ENCODE measurements at places on chromosomes 16 and 17.
A peak's percentile ranks its signal among the peaks of the same experiment; 100 is the strongest.

- DNase-seq: no peak
These were observed 89.6 kb downstream of the CDC27 start for GRCh38 chr17:47099451-47099986.

DNA sequence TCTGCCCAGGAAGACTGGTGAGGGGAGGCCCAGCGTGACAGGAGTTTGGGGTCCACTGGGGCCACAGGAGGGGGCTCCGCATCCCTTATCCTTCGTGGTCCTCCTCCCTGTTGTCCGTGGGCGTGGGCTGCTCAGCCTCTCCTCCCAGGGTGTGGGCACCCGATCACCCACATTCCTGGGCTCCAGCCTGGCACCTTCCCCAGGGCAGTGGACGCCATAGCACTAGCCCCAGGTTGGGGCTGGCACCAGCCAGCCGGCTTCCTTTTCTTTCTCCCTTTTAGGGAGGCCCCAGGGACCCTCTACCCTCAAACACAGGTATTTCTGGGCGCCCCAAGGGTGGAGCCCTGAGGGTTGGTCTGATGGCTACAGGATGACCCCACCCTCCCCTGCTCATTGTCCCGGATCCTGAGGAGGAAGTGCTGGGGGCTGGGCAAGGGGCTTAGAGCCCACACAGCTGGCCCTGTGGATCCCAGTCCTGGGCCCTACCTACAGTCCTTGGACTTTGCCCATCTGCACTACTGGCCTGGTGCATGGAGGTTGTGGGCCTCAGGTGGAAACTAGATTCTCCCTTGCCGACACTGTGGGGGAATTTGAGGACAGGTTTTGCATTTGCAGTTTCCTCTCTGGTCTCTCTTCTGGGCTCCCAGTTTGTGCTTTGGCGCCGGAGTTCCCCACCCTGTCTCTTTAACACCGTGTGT lies 1.1 kb downstream of the KIF1C start:
- DNase-seq: no peak

GRCh38 chr17:17958982-17959381 lies 13.2 kb downstream of the TOM1L2 start:
- no peak for DNase-seq

- DNase-seq: no peak
These were observed 84.6 kb downstream of the N4BP1 start for GRCh38 chr16:48525201-48526057.

- DNase-seq: no peak
These were observed 141.1 kb downstream of the MRM1 start for GRCh38 chr17:36742267-36743000.

DNA sequence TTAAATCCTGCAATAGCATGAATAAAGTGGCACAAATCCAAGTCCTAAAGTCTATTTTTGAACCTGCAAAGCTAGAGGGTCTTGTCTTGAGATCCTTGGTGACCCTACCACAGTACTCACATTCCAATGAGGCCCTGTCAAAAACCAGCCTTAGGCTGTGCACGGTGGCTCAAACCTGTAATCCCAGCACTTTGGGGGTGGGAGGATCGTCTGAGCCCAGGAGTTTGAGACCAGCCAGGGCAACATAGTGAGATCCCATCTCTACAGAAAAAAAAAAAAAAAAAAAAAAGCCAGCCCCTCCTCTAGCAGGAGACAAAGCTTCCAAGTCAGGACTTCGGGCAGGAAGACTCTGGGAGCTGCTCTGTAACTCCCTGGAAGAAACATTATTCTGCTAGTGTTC lies 16.3 kb downstream of the CYTH1 start:
- no peak for DNase-seq

- no peak for DNase-seq
These were observed 3.6 kb upstream of the CHMP6 start for GRCh38 chr17:80987941-80988461.

GRCh38 chr16:72814226-72814625 lies 233.7 kb downstream of the ZFHX3 start:
- no peak for DNase-seq

- no peak for DNase-seq
These were observed 18.9 kb downstream of the GNGT2 start for GRCh38 chr17:49191409-49191916.

DNA sequence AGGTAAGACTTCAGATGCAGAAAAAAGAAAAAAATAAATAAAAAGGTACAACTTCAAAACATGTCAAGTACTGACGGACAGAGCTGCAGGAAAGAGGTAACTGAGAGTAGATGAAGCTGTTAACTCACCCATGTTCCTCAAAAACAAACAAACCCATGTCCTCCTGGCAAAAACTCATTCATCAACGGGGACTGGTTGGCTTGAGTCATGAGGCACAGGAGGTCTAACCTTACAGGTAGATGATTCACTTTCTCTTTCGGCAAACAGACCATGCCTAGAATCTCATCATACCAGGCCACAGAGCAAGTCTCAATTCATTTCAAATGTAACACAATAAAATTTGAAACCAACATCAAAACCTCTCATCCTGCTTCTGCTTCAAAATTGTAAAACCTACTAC lies 12.3 kb upstream of the FASN start:
- no peak for DNase-seq

DNA sequence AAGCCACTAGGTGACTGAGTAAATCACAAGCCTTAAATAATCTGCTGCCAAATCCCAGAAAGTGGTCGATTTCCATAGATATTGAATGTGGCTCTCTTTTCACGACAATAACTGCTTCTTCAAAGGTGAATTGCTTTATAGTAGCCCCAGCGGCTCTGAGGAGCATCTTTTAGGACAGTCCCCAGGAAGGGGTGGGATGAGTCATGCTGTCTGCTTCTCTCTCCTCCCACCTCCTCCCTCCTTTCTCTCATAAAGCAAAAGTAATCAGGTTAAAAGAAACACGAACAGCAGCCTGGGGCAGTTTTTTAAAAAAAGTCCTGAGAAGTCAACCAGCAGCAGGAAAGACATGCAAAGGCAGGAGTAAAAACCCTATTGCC lies 1.8 kb downstream of the KIAA0513 start:
- peak; percentile 68 for DNase-seq

DNA sequence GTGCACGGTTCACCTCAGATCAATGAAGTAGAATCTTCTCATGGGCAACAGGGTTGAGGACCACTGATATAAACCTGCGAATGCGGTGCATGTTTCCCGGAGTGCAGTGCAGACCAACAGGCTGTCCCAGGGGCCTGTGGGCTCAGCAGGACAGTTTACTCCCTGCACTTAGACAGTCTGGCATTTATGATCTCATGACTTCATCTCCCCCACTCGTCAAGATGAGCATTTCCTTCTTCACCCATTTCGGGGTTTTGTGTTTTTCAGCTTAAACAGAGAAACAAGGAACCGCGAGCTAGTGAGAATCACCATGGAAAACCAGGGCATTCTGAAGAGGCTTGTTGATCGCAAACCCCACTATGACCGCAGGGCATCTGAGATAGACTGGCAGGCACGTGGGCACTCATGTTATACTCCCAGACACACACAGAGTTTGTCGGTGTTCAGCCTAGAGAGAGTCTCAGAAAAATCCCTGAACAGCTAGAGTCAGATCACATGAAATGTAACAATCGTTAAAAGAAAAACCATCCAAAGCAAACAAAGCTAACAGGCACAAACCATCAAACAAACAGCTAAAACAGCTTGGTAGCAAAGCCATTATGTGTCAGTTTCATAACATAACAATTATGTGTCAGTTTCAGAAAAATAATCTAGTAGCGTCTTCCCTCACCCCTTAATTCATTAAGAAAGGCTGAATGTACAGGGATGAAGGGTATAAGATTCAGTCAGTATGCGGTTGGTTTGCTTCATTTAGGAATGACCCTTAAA lies 2.9 kb downstream of the CFAP97D1 start:
- no peak for DNase-seq

DNA sequence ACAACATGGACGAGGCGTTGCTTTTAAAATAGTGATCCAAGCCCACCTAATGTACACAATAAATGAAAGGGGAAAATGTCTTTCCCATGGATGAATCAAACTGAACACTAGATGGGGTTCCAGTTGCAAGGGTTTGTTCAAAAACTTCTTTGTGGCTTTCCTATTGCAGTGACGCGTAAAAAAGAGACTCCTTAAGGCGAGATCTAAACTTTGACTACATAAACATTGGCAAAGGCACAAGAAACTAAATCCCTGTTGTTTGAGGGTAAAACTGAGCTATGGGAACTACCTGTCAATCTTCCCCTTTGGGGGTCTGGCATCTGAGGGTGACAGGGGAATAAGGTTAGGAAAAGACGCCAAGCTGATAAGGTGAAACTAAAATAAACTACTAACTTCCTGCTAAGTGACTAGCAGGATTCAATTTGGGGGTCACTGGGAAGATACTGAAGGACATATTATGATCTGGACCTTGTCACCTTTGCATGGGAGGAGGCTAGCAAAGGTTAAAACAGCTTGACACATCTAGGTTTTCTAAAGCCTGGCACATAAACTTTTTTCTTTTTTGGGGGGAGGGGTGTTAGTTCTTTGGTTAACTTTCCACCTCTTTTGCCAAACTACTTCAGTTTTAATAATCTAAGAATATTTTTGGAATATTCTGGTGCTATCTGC lies 4.7 kb downstream of the SALL1 start:
- DNase-seq: no peak

- no peak for DNase-seq
These were observed 76.1 kb upstream of the LGALS9 start for GRCh38 chr17:27554911-27555310.

GRCh38 chr16:3454631-3455147 lies 11.2 kb downstream of the NAA60 start:
- DNase-seq: no peak

DNA sequence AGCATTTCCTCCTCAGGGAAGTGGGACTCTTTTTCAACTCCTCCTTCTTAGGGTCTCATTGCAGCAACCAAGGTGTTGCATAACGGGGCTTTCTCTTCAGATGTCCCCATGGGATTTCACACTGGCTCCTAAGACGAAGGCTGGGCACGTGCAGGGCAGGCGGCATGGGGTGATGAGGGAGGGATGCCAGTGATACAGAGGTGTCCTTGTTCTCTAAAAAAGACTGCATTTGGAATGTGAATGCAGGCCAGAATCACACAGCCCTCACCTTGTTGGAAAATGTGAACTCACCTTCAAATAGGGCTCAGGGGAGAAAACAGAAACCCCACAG lies 105.6 kb downstream of the XYLT1 start:
- no peak for DNase-seq

- DNase-seq: no peak
These were observed 265.0 kb downstream of the RBFOX1 start for GRCh38 chr16:7597677-7598076.

GRCh38 chr17:77003699-77004098 lies 135.5 kb downstream of the MGAT5B start:
- no peak for DNase-seq

DNA sequence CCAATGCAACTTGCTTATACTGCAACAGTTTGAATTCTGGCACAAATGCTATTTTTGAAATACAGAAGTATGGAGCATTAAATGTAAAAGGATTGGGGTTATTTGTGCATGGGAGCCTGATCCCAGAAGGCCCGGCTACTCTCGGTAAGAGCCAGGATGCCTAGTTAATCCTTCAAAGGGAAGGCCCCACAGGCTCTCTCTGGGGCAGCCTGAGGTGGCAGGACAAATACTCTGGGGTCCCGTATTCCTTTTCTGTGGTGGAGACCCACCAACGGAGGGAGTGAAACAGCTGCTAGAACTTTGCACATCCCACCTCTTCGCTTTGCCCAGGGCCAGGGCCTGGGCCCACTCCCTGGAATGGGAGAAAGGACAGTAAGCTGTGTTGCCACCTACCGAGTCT lies 30.4 kb downstream of the ERN1 start:
- no peak for DNase-seq

DNA sequence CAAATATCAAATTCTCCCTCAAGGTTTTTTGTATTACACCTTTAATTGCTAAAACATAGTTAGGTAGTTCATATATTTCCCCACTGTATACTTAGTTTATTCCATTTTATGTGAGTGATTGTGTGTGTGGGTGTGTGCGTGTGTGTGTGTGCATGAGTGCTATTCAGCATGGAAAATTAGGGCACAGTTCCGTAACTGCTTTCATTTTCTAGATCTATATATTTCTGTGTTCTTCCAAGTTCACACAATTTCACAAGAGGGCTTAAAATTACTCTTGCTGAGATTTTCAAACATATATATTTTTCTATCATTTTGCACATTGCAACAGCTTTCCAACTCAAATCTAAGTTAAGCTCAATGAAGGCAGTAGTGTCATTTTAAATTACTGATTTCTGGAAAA lies 782.9 kb upstream of the SOX9 start:
- no peak for DNase-seq

GRCh38 chr17:21176773-21177395 lies 37.1 kb downstream of the TMEM11 start:
- DNase-seq: no peak

DNA sequence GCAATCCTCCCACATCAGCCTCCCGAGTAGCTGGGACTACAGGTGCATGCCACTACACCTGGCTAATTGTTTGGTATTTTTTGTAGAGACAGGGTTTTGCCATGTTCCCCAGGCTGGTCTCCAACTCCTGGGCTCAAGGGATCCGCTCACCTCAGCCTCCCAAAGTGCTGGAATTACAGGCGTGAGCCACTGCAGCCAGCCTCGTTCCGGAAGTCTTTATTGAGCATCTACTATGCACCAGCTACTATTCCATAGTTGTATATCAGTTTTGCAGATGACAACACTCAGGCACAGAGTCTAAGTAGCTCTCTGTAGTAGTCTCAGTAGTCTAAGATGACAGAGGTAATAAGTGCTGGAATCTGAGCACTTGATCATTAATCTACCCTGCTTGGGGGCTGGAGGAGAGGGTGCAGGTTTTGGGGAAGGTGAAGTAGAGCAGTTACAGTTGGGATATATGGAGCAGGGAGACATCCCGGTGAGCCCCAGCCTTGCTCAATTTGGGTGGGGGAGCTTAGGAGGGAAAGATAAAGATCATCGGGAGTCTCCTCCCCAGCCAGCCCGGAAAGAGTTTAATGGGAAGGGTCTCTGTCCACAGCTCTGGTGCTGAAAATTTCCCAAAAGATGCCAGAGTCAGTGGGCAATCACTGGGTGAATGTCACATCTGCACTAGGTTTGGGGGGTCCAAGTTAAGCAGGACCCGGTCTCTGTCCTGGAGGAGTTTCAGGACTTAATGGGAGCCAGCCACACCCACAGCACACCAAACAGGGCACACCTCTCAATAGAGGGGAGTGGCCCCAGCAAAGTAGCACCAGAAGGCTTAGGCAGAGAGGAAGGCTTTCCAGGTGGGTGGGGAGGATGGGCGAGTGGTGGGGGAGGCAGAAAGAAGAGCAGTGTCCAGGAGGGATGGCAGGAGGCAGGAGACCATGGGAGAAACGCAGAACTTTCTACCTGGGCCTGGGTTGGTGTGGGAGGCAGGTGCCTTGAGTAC lies 1.7 kb downstream of the OTOP3 start:
- DNase-seq: no peak

- DNase-seq: no peak
These were observed 6.9 kb upstream of the KRT17 start for GRCh38 chr17:41631025-41631897.
